T-cell (primary cell): ENCODE measurements at places on chromosomes 3 and 15. TPM values are rescaled to one million over a fixed set of nuclear protein-coding genes. Genes with fewer than 3 reads are reported as not detected.

DNA sequence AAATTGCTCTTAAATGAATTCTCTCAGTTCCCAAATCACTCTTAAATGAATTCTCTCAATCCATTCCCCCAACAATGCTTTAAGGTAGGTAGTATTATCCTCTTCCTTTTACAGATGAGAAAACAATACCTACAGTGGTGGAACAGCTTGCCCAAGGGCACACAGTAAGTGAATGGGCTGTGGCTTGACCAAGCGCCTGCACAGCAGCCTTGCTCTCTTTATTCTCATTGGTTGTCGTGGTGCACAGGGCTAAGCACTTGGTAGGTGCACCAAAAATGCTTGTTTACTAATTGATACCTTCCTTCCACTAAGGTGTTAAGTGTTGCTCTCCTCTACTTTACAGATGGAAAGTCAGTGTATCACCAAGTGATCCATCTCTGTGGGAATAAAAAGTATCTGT is 43.3 kb downstream of the FAM43A start:
- no peak for DNase-seq
- H3K4me1 ChIP-seq = peaks cover 2% of the 10 kb centered on the region
- no peaks in the 10 kb centered on the region for H3K27me3 ChIP-seq
- no peak overlapping the region for H3K4me3 ChIP-seq

The ARIH1 gene
- total RNA-seq = 163 TPM

DNA sequence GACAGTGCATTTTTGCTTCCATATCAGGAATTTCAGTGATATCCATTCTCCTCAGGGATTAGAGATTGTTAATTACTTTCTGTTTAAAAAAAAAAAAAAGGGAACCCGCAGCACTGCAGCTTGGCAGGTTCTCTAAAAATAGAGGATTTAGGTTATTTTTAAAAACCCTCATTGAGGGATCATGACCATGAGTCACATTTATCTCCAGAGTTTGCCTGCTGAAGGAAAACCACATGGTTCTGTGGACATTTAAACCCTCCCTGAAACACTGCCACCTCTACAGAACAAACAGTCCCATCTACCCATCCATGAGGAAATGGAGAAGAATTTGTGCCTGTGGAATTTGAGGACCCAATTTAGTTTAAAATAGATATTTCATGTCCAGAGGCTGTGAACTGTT is 66.2 kb upstream of the UBE2E1 start:
- no peak overlapping the region for H3K4me3 ChIP-seq
- no peaks in the 10 kb centered on the region for H3K36me3 ChIP-seq
- no peak for DNase-seq
- no peaks in the 10 kb centered on the region for H3K4me1 ChIP-seq
- H3K27me3 ChIP-seq = no peaks in the 10 kb centered on the region
- H3K27ac ChIP-seq = no peak overlapping the region

DNA sequence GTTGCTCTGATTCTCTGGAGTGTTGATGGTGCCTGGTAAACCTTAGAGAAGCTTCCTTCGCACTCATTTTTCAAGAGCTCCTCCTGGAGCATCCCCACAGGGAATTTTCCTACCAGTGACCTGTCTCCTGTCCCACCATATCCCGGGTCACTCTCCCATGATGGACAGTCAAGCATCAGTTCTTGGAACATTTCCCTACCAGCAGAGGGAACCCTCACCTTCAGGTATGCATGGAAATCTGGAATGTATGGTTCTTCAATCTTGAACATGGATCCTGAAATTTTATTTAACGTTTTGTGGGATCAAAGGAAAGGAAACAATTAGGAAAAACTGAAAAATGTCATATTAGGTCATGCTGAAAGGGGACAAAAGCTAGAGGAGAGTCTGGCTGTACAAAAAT is 153.8 kb downstream of the SPATA16 start:
- H3K27me3 ChIP-seq = no peaks in the 10 kb centered on the region
- DNase-seq = no peak
- H3K4me1 ChIP-seq = no peaks in the 10 kb centered on the region
- no peak overlapping the region for H3K4me3 ChIP-seq

DNA sequence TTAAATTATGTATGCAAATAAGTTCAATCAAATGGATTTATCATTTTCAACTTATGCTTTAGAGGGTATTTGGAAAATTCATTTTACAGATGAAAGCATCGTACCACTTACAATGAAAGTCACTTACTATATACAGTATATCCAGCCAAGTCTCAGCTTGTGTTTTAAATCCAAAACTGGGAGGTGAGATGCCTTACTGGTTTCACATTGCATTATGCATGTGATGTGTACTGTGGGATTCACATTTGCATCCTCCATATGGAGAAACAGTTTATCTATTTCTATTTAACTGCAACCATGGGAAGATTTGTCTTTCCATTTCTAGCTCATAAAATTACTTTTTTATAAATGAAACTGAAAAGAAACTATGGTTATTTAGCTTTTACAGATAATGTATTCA is 248.1 kb downstream of the CNTN3 start:
- H3K36me3 ChIP-seq = no peaks in the 10 kb centered on the region
- no peaks in the 10 kb centered on the region for H3K4me1 ChIP-seq
- H3K27ac ChIP-seq = no peak overlapping the region
- H3K4me3 ChIP-seq = no peak overlapping the region
- H3K27me3 ChIP-seq = no peaks in the 10 kb centered on the region

The NDUFB5 gene
- total RNA-seq = 35.8 TPM

The IFT80 gene
- total RNA-seq = 22.5 TPM

GRCh38 chr3:141375381-141376301 is 7.3 kb downstream of the ZBTB38 start:
- H3K27me3 ChIP-seq = no peaks in the 10 kb centered on the region
- H3K27ac ChIP-seq = no peak overlapping the region
- no peak for DNase-seq
- H3K4me1 ChIP-seq = no peaks in the 10 kb centered on the region
- H3K4me3 ChIP-seq = no peak overlapping the region

DNA sequence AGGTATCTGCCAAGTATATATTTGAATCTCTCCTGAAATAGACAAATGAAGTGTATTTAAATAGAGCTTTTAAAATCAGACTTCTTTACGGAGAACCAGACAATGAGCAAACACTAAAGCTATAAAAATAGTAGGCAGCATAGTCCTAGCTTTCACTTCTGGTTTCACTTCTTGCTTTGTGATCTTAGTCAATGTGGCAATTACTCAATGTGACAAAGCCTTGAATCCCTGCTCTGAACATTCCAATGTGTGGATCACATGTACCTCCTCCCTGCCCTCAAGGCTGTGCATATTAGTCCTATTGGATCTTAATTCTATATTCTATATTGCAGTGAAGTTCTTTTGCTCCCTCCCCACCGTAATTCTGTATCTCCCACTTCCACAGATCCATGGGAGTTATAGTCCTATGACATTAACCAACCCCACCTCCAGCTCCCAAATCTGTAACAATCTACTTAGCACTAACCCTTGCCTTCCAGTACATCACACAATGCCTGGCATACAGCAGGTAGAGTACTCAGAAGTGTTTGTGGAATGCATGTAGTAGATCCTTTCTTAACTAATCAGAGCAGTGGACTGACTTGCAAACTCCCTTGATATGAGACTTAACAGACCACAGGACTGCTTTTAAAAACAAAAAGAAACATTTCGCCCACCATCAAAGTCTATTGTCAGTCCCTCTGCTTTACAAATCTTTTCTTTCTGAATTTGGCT is 24.3 kb upstream of the CP start:
- no peak overlapping the region for H3K4me3 ChIP-seq
- H3K27ac ChIP-seq = no peak overlapping the region
- H3K4me1 ChIP-seq = no peaks in the 10 kb centered on the region
- no peak for DNase-seq
- H3K27me3 ChIP-seq = no peaks in the 10 kb centered on the region
- no peaks in the 10 kb centered on the region for H3K36me3 ChIP-seq

- H3K4me1 ChIP-seq = peaks cover 2% of the 10 kb centered on the region
- no peaks in the 10 kb centered on the region for H3K36me3 ChIP-seq
- H3K27ac ChIP-seq = no peak overlapping the region
- DNase-seq = no peak
- H3K27me3 ChIP-seq = no peaks in the 10 kb centered on the region
Observed at GRCh38 chr15:76863693-76864092, 41.4 kb downstream of the SCAPER start.

The ADGRG7 gene
- not detected for total RNA-seq

The TATDN2 gene
- total RNA-seq = 58.9 TPM

The GOLIM4 gene
- total RNA-seq = 0.96 TPM

- H3K4me1 ChIP-seq = no peaks in the 10 kb centered on the region
- H3K36me3 ChIP-seq = no peaks in the 10 kb centered on the region
- no peaks in the 10 kb centered on the region for H3K27me3 ChIP-seq
- no peak overlapping the region for H3K4me3 ChIP-seq
Observed at GRCh38 chr15:32870240-32871033, 152.6 kb downstream of the GREM1 start.

GRCh38 chr15:74863239-74864056 is 9.7 kb downstream of the SCAMP2 start:
- peaks cover 13% of the 10 kb centered on the region for H3K36me3 ChIP-seq
- H3K27me3 ChIP-seq = no peaks in the 10 kb centered on the region
- peak overlapping the region; percentile 17 for H3K27ac ChIP-seq
- DNase-seq = no peak

- H3K27ac ChIP-seq = no peak overlapping the region
- no peaks in the 10 kb centered on the region for H3K27me3 ChIP-seq
- no peaks in the 10 kb centered on the region for H3K4me1 ChIP-seq
Observed at GRCh38 chr15:92421976-92422375, 28.3 kb downstream of the ST8SIA2 start.

The SFMBT1 gene
- 30.3 TPM for total RNA-seq

DNA sequence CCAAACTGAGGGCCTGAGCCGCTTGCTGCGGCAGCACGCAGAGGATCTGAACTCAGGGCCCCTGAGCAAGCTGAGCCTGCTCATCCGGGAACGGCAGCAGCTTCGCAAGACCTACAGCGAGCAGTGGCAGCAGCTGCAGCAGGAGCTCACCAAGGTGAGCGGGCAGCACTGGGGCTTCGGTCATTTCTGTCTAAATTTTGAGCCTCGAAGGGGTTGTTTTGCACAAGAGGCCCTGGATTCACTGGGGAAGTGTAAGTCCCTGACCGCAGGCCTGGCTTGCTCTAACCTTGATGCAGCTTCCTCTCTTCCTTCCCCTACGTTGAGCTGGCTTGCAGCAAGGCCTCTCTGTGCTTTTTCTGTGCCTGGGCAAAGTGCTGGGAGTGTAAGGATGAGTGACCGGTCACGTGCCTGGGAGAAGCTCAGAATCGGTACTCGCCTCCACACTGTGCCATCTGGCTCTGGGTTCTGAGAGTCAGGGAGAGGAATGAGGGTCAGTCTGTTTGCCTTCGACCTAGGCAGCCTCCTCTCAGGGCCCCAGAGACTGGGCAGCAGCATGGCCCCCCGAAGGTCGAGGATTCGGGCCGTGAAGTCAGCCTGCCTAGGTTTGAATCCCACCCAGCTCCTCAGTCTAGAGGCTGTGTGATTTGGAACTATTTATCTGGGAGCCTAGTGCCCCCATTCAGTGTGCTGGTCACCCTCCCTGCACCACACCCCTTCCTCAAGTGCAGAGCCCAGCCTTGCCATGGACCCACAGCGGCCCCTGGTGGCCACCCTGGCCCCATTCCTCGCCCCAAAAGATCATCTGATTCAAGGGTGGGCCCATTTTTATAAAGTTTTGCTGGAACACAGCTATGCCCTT is 1.4 kb downstream of the FES start:
- H3K27me3 ChIP-seq = no peaks in the 10 kb centered on the region
- peaks cover 7% of the 10 kb centered on the region for H3K36me3 ChIP-seq
- H3K27ac ChIP-seq = no peak overlapping the region
- DNase-seq = peak; percentile 71

The COL7A1 gene
- total RNA-seq = 2.3 TPM

GRCh38 chr3:83559082-83559481 is 1399.7 kb upstream of the CADM2 start:
- no peaks in the 10 kb centered on the region for H3K36me3 ChIP-seq
- H3K27ac ChIP-seq = no peak overlapping the region
- H3K4me1 ChIP-seq = no peaks in the 10 kb centered on the region
- H3K4me3 ChIP-seq = no peak overlapping the region
- no peaks in the 10 kb centered on the region for H3K27me3 ChIP-seq

GRCh38 chr3:98531622-98532274 is at the start of gene GPR15:
Gene GPR15, plus strand, starts transcription at chr3:98531978. Its CDS starts 56 bp downstream, at chr3:98532034.
- no peaks in the 10 kb centered on the region for H3K27me3 ChIP-seq
- no peak within 1 kb of the TSS for H3K4me3 ChIP-seq
- H3K4me1 ChIP-seq = no peaks in the 10 kb centered on the region
- no peak within 1 kb of the TSS for H3K27ac ChIP-seq
- H3K36me3 ChIP-seq = no peaks in the 10 kb centered on the region

- DNase-seq = no peak
- H3K4me3 ChIP-seq = no peak overlapping the region
- no peaks in the 10 kb centered on the region for H3K36me3 ChIP-seq
- no peaks in the 10 kb centered on the region for H3K4me1 ChIP-seq
Observed at GRCh38 chr3:174483254-174483653, 375.9 kb upstream of the NAALADL2 start.

The TGM4 gene
- total RNA-seq = not detected

DNA sequence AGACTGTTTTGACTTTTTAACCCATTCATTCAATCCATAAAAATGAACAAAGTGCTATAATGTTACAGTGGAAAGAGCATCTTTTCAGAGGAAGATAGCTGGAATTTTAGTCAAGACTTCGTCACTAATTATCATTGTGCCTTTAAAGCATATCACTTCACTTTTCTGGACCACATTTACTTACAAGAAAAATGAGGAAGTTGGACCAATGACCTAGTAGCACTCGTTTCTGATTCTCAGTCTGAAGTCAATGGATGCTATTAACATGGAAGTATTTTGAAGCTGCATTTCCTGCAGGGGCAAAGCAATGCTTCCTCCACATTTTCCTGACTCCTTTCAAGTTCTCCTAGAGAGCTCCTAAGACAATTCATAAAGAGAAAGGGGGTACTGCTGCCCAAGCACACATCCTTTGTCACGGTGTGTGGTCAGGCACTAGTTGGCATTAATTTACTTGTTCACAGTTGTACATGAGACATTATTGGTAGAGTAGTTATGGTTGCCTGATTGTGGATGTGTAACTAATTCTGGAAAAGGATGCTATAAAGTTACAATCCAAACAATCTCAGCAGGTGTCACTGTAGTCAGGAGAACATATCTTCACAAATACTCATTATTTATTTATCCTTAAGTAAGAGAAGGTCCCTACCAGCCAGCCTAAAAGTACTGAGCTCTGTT is 1049.1 kb downstream of the FHIT start:
- no peak for DNase-seq
- H3K27ac ChIP-seq = no peak overlapping the region
- no peaks in the 10 kb centered on the region for H3K27me3 ChIP-seq
- H3K4me1 ChIP-seq = no peaks in the 10 kb centered on the region

DNA sequence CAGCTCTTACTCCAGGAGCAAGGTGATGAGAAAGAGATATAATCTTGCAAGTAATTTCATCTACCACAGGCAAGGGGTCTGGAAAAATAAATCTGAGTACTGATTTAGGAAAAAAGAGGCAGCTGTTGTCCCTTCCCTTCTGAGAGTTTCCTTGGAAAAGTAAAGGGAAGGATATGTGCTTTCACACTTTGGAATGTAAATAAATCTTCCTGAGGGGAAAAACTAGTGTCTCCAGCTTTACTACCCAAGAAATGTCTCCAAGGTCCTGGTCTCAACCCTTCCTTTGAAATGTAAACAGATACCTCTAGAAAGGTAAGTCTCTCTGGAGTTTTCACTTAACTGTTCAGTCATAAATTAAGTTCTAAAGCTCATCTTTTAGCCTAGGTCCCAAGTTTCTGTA is 102.6 kb downstream of the DPH6 start:
- no peaks in the 10 kb centered on the region for H3K4me1 ChIP-seq
- H3K27me3 ChIP-seq = no peaks in the 10 kb centered on the region
- H3K4me3 ChIP-seq = no peak overlapping the region
- peaks cover 6% of the 10 kb centered on the region for H3K36me3 ChIP-seq

GRCh38 chr3:143837076-143837475 is 11.2 kb downstream of the SLC9A9 start:
- H3K27me3 ChIP-seq = no peaks in the 10 kb centered on the region
- H3K36me3 ChIP-seq = peaks cover 4% of the 10 kb centered on the region
- H3K4me1 ChIP-seq = no peaks in the 10 kb centered on the region
- no peak overlapping the region for H3K27ac ChIP-seq

The PDCD10 gene
- 40.3 TPM for total RNA-seq
